ENCODE measurements at places on chromosomes 7 and 10. TPM values are rescaled to one million over a fixed set of nuclear protein-coding genes. Genes with fewer than 3 reads are reported as not detected.

The PPP1R17 gene
- total RNA-seq: not detected

The CCDC3 gene
- not detected for total RNA-seq

The HKDC1 gene
- total RNA-seq: 2.9 TPM

The ICA1 gene
- total RNA-seq: 159 TPM

The CYP2C8 gene
- total RNA-seq: not detected

The CUEDC2 gene
- total RNA-seq: 22.8 TPM

The ITIH5 gene
- total RNA-seq: 10.4 TPM

The BEND7 gene
- 19.6 TPM for total RNA-seq

The SSC4D gene
- total RNA-seq: not detected

The CBX3 gene
- 156 TPM for total RNA-seq

The MUC3A gene
- total RNA-seq: 1.9 TPM

The ZP3 gene
- not detected for total RNA-seq

The SDK1 gene
- 10.8 TPM for total RNA-seq
